ENCODE measurements at places on chromosomes 13 and 19. TPM values are rescaled to one million over a fixed set of nuclear protein-coding genes. Genes with fewer than 3 reads are reported as not detected.

GRCh38 chr19:17255150-17255621, 9.4 kb downstream of the USHBP1 start:
- no peak for DNase-seq

DNA sequence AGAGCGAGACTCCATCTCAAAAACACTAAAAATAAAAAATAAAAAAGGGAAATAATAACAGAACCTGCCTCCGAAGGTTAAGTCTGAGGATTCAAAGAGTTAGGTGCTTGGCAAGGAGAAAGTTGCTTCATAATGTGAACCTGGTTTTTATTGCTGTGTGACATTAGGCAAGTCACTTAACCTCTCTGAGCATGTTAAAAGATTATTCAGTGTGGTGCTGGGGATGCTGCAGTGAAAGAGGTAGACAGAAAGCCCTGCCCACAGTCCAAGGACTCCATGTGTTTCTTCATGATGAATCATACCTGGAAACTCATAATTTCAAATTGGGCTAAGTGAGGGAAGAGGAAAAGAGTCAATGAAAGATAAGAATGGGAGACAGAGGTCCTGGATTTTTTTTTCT, 2.4 kb downstream of the IL27RA start:
- no peak for DNase-seq

DNA sequence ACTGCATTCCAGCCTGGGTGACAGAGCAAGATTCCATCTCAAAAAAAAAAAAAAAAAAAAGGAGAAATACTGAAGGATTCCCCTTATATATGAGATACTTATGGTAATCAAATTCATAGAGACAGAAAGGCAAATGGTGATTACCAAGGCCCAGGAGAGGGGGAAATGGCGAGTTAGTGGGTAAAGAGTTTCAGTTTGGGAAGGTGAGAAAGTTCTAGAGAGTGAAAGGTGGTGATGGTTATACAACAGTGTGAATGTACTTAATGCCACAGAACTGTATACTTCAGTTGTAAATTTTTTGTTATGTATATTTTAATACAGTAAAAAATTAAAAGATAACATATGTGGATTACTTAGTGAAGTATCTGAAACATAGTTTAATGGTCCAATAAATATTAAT, 90.2 kb downstream of the DHRS12 start:
- no peak for DNase-seq

GRCh38 chr19:30393729-30394480, 21.7 kb downstream of the ZNF536 start:
- no peak for DNase-seq

GRCh38 chr13:33940256-33940655, 122.3 kb downstream of the RFC3 start:
- DNase-seq: no peak

GRCh38 chr13:57846600-57847173, 215.1 kb downstream of the PCDH17 start:
- DNase-seq: no peak

The ZNF57 gene
- 5.8 TPM for total RNA-seq

The CEACAM1 gene
- total RNA-seq: 41.5 TPM

The ZNF600 gene
- total RNA-seq: 2.1 TPM

The PCDH17 gene
- 3.0 TPM for total RNA-seq

Data from glomerular endothelial cell (primary cell).